ENCODE measurements at places on chromosomes 4 and X.

GRCh38 chr4:8110071-8110986, 48.3 kb downstream of the ABLIM2 start:
- peaks cover 6% of the 10 kb centered on the region for H3K27me3 ChIP-seq
- no peak for DNase-seq
- peak overlapping the region; percentile 56 for H3K27ac ChIP-seq
- H3K4me3 ChIP-seq = no peak overlapping the region

- peaks cover 9% of the 10 kb centered on the region for H3K27me3 ChIP-seq
- no peaks in the 10 kb centered on the region for H3K4me1 ChIP-seq
- no peak overlapping the region for H3K4me3 ChIP-seq
These were observed 21.7 kb upstream of the GEMIN8 start for GRCh38 chrX:14051416-14051815.

DNA sequence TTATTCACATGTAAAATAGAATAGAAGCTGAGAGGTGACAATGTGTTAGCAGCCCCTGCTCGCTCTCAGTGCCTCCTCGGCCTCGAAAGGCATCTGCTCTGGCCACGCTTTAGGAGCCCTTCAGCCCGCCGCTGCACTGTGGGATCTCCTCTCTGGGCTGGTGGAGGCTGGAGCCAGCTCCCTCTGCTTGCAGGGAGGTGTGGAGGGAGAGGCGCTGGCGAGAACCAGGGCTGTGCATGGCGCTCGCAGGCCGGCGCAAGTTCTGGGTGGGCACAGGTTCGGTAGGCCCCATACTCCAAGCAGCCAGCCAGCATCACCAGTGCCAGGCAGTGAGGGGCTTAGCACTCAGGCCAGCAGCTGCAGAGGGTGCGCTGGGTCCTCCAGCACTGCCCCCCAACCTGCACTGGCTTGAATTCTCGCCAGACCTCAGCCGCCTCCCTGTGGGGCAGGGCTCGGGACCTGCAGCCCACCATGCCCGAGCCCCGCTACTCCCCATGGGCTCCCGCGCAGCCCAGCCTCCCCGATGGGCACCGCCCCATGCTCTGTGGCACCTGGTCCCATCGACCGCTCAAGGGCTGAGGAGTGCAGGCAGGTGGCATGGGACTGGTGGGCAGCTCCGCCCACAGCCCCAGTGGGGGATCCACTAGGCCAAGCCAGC, 1346.7 kb upstream of the IGFBP7 start:
- H3K27ac ChIP-seq = no peak overlapping the region
- no peak overlapping the region for H3K4me3 ChIP-seq
- DNase-seq = no peak

- H3K4me3 ChIP-seq = no peak overlapping the region
- H3K36me3 ChIP-seq = peaks cover 9% of the 10 kb centered on the region
- DNase-seq = no peak
- peaks cover 8% of the 10 kb centered on the region for H3K27me3 ChIP-seq
- H3K4me1 ChIP-seq = no peaks in the 10 kb centered on the region
These were observed 10.0 kb downstream of the SULT1E1 start for GRCh38 chr4:69849969-69850368.

GRCh38 chr4:34139346-34139745, 2105.0 kb downstream of the ARAP2 start:
- peaks cover 13% of the 10 kb centered on the region for H3K36me3 ChIP-seq
- no peak for DNase-seq
- no peak overlapping the region for H3K4me3 ChIP-seq
- H3K27me3 ChIP-seq = no peaks in the 10 kb centered on the region

- no peaks in the 10 kb centered on the region for H3K36me3 ChIP-seq
- no peaks in the 10 kb centered on the region for H3K27me3 ChIP-seq
- H3K4me1 ChIP-seq = no peaks in the 10 kb centered on the region
- DNase-seq = no peak
- no peak overlapping the region for H3K4me3 ChIP-seq
These were observed 508.2 kb upstream of the ATOH1 start for GRCh38 chr4:93320356-93320755.

GRCh38 chr4:22921936-22922335, 229.2 kb downstream of the GBA3 start:
- H3K4me1 ChIP-seq = no peaks in the 10 kb centered on the region
- no peak overlapping the region for H3K4me3 ChIP-seq
- H3K27ac ChIP-seq = no peak overlapping the region
